Activated T-helper 2 cell treated with anti-CD3 and anti-CD28 coated beads, Interferon-gamma antibody, Interleukin-2, Interleukin-4, amounts not matched to agents 10 μg/mL and 5 μg/mL and 100 μg/mL, durations not matched to agents 14 hours and 24 hours and 36 hours (primary cell): ENCODE measurements at places on chromosomes 4 and X. TPM values are rescaled to one million over a fixed set of nuclear protein-coding genes. Genes with fewer than 3 reads are reported as not detected.

SPINK2 gene
- 0.75 TPM in 1 of 2 replicates, not detected in the other for total RNA-seq

GRCh38 chr4:151409470-151410313 is 716 bp downstream of the FHIP1A start:
- DNase-seq = no peak

RNF113A gene
- 24.0 and 26.8 TPM in 2 replicates for total RNA-seq

GRCh38 chrX:50888884-50889283 is 21.7 kb upstream of the BMP15 start:
- no peak for DNase-seq

RNF128 gene
- total RNA-seq = not detected in 2 replicates

TLR1 gene
- 0.34 and 0.67 TPM in 2 replicates for total RNA-seq

GRCh38 chrX:133365871-133366611 is 49.2 kb downstream of the GPC4 start:
- DNase-seq = no peak

- DNase-seq = no peak
These were observed 48.3 kb downstream of the ATXN3L start for GRCh38 chrX:13271511-13271910.

GRCh38 chr4:14877246-14878225 is 124.7 kb upstream of the CPEB2 start:
- DNase-seq = no peak

DNA sequence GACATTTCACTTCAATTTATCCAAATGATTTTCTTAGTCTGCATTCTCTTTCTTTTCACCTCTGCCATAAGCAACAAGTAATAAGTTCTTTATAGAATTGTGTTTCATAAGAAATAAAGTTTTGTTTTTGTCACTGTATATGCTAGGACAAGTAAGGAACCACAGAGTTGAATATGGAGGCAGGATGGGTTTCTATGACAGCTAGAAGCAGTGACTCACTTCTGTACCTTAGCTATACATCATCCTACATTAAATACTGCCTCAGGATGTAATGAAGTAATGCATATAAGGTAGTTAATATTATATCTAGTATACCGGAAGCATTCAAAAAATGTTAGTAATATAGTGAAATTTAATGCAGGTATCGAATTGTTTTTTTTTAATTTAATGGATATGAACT is 128.0 kb downstream of the PPA2 start:
- DNase-seq = no peak

DNA sequence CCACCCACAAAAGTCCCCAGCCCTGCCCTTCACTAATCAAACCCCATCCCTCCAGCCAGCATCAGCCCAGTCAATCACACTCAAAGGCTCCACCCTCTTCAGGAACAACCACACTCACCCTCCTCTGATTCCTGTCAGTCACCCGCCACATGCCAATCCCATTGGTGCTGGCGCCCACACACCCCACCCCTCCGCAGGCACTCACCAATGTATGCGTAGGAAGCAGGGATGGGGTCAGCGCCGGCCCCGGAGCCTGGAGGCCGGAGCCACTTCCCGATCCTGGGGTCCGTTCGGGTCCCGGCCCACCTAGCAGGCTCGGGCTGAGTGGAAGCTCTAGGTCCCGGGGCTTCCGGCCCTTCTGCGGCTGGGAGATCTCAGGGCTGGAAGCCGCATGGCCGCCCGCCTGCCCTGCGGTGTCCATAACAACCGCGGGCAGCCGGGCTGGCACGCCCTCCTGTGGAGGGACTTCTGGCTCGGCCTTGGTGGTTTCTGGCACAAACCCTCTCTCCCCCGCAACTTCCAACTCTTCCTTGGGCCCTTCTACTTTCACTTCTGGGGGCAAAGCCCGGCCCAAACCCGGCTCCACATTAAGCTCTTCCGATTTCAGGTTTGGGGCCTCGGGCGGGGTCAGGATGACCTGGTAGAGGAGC is 7.9 kb upstream of the CFP start:
- no peak for DNase-seq

GUCY1B1 gene
- total RNA-seq = 0.30 and 0.32 TPM in 2 replicates

GRCh38 chr4:147733716-147734344 is 1.9 kb downstream of the ARHGAP10 start:
- DNase-seq = no peak

DNA sequence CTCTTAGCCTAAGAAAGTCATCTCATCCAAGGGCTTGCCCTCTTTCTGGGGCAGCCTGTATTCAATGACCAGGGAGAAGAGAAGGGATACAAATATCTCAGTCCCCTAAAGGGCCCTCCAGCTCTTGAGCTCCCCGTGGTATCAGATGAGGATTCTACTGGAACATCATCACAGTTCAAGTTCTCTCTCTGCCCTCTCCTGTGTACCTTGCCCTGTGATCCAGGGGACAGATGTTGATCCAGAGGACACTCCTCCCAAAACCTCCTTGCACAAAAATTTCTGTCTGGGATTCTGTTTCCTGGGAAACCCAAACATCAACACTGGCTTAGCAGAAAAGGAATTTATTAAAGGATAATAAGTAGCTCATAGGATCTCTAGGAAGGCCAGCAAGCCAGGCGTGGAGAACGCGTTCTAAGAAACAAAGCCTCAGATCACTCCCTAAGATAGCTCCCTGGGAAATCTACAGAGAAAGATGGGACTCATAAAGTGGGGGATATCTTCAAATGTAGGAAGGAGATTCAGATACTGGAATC is 296.3 kb upstream of the KLF3 start:
- no peak for DNase-seq

GRCh38 chr4:69078852-69079251 is 17.4 kb upstream of the UGT2B7 start:
- no peak for DNase-seq

DNA sequence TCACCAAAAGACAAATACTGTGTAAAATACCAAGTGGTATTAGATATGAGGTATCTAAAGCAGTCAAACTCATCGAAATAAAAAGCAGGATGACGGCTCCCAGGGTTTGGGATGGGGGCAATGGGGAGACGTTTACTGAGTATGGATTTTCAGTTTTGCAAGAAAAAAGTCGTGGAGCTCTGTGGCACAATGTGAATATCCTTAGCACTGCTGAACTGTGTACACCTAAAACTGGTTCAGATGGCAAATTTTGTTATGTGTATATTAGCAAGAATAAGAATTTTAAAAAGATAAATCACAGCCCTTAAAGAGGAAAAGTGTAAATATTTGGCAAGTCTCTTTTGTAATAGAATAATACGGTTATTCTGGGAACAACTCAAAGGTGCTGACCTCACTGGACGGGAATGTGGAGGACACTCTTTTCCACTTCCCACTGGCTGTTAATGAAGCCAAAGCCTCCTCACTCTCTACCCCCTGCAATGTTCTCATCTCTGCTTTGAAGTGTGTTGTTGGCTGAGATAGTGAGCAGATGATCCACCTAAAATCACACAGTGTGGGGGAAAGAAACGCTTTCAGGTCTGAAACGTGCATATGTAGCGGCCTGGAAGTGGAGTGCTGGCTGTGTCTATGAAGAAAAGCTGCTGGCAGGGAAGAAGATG is 49.2 kb downstream of the SEL1L3 start:
- no peak for DNase-seq

- DNase-seq = no peak
These were observed 2.8 kb downstream of the TENT5D start for GRCh38 chrX:80423000-80423399.

GRCh38 chrX:38347136-38347535 is 5.3 kb upstream of the OTC start:
- DNase-seq = no peak

ARHGAP6 gene
- total RNA-seq = not detected in 2 replicates

DNA sequence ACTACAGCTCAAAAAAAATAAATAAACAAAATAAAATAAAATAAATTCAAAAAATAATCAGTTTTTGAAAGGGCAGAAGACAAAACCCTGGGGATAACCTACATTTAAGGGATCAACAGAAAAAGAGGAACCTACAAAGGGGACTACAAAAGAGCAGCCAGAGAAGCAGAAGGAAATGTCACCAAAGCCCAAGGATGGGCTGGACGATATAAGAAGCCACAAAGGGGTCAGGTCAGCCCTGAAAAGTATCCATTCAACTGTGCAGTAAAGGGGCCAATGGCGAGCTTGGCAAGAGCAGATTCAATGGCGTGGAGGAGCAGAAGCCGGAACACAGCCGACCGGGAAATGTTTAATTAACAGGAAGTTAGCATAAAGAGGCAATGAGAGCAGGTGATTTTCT is 16.9 kb downstream of the ACOT9 start:
- DNase-seq = no peak

DNA sequence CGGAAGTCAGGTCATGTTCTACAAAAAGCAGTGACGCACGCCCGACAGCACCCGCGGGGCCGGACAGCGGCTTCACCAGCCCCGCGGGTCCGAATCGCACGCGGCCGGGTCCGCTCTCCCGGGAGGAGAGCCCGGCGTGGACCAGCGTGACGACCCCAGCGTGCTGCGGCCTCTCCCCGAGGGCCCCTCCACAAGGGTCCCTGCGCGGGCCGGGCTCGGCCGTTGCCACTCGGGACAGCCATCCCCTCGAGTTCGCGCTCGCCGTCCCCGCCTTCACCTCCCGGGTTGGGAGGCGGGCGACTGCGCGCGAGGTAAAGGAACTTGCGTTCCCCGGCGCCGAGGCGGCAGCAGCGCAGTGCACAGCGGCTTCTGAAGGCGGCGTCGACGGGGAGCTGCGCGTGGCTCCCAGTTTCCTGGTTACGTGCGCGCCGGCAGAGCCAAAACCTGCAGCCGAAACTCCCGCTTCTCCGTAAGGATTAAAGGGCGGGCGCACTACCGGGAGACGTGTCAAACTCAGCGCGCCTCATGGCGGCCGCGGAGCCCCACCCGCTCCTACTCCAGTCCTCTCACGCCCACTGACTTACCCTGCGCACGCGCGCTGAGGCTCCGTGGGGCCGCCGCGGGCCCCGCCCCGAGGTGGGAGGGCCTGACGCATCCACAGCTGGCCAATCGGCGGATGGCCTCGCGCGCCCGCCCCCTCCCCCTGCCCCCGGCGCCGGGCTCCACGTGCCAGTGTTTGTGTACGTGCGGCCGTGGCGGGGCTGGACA is 416 bp upstream of the LRP2BP start:
- peak; percentile 97 for DNase-seq

DNA sequence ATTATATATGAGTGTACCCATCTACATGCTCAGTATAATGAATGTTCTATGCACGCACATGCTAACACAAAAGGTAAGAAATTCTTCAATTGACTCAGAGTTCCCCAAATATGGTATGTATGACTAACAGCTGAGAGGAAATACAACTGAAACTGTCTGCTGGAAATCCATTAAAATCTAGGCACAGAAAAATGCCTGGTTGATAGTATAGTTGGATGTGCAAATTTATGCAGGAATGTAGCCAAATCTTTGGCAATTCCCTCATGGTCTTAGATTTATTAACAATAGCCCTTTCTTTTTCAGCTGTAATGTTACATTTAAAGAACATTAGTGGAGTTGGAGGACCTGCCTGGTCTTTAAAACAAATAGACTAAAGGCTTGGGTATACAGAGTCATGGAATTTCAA is 5.5 kb downstream of the CAMK2D start:
- DNase-seq = no peak

DNA sequence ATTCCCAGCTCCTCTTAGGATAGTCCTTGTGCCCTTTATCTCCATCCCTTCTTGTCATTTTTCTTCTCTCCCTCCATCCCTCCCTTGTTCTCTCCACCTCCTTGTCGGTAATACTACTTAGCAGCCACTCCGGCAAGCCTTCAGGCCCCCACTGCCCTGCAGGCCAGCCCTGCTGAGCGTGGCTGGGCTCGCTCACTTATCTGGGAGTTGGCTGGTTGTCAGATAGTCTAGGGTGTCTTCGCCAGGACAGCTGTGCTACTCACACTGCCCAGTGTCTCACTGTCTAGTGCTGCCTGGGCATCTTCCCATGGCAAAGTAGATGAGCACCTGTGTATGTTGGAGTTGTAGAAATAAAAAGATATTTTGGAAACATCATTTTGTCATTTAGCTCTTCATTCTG is 75.0 kb downstream of the STK32B start:
- no peak for DNase-seq

DNA sequence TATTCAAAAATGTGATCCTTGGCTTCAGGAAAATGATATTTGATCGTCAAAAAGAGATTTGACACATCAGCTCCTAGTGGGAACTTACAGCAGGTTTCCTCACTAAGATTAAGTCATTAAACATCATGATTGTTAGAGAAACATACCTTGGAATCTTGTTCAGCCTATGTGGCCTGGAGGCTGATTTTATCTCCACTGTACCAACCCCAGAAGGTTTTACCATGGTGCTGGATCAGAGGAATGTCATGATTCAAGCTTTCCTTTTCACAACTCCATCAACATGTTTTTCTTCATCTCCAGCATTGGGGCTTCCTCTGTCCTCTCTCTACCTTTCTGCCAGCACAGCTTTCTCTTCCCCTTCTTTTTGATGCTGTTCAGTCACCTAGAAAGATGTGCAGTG is 68.4 kb upstream of the MID1IP1 start:
- DNase-seq = no peak

FGFR3 gene
- total RNA-seq = 0.67 and 0.80 TPM in 2 replicates

- DNase-seq = no peak
These were observed 189.5 kb downstream of the GASK1B start for GRCh38 chr4:157983300-157983699.

ANKRD37 gene
- total RNA-seq = 23.0 and 23.4 TPM in 2 replicates

- DNase-seq = no peak
These were observed 645.4 kb downstream of the BCOR start for GRCh38 chrX:39452401-39452800.

HTN3 gene
- not detected in 2 replicates for total RNA-seq

FAM236A gene
- total RNA-seq = not detected in 2 replicates

GRCh38 chr4:19047279-19047880 is 1025.8 kb upstream of the LCORL start:
- DNase-seq = no peak

GRCh38 chrX:22325096-22325495 is 52.4 kb downstream of the CBLL2 start:
- DNase-seq = no peak

DNA sequence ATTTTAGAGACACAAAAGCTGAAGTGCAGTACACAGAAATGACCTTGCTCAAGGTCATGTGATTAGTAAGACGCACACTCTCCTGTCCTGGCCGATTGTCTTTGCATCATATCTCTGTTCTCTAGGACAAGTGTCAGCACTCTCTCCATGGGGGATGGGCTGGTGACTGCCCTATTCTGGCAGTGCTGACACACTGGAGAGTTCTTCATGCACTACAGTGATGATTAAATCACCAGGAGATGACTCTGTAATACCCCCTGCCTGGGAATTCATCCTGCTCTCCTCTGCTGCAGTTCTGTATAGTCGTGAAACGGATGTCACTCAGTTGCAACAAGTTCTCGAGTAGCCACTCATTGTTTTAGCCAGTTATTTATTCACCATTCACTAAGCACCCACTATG is 5.3 kb upstream of the SHISA3 start:
- no peak for DNase-seq

GRCh38 chr4:184151988-184152485 is 65.6 kb downstream of the ENPP6 start:
- no peak for DNase-seq

DNA sequence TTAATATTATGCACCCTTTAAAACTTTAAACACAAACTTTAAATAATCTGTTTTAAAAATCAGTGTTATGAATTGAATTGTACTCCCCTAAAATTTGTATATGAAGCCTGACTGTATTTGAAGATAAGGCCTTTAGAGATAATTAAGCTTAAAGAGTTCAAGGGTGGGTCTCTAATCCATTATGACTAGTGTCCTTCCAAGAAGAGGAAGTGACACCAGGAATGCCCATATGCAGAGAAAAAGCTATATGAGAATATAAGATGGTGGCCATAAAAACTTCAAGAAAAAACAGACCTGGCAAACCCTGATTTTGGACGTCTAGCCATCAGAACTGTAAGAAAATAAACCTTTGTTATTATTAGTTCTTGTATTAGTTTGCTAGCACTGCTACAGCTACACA is 29.0 kb downstream of the UGT2A2 start:
- DNase-seq = no peak

PRDM5 gene
- 0.18 TPM in 1 of 2 replicates, not detected in the other for total RNA-seq
